ENCODE measurements at places on chromosomes 2 and 18. TPM values are rescaled to one million over a fixed set of nuclear protein-coding genes. Genes with fewer than 3 reads are reported as not detected.
A peak's percentile ranks its signal among the peaks of the same experiment; 100 is the strongest.

DNA sequence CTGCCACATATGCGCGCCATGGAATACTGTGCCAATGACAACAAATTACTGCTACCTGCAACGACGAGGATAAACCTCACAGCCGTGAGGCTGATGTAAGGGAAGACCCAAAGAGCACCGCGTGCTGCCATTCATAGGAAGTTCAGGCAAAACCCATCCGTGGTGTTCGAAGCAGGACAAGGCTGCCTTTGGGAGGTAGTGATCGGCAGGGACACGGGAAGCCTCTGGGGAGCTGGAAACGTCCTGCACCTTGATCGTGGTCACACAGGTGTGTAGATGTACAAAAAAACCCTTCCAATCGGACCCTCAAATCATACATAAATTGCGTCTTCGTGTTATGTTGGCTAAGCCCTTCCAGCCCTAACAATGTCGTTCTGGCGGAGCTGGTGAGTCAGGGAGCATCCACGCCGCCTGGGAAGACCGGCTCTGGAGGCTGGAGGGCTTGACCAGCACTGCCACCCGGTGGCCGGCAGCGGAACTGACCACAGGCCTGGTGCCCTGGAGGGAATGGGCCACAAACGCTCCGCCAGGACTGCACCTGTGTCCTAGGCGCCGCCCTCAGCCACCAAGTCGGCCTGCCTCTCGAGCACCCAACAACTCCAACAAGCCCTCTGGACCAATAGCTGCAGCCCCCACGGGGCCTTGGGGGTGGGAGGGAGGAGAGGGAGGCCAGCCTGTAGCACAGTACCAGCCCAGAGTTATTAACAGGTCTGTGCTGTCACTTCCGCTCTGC lies 4.1 kb upstream of the NEURL3 start:
- DNase-seq = peak; percentile 21

The MAP2 gene
- total RNA-seq = not detected

DNA sequence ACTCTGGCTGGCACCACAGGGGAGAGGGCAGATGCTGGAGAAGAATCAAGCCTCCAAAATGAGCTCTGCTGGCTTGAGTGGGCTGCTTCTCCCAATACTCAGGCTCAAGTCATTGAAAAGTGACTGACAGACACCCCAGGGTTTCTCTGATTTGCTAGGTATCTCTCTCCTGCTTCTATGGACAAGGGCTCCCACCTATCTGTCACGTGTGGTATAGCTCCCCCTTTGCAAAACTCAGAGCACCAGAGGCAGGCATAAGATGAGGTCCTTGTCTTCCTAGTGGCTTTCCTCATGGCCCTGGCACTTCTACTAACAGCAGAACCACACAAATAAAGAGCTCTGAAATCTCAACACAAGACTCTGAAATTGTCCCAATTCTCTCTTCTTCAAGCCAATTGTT lies 105.2 kb downstream of the GALNT14 start:
- no peak for DNase-seq

DNA sequence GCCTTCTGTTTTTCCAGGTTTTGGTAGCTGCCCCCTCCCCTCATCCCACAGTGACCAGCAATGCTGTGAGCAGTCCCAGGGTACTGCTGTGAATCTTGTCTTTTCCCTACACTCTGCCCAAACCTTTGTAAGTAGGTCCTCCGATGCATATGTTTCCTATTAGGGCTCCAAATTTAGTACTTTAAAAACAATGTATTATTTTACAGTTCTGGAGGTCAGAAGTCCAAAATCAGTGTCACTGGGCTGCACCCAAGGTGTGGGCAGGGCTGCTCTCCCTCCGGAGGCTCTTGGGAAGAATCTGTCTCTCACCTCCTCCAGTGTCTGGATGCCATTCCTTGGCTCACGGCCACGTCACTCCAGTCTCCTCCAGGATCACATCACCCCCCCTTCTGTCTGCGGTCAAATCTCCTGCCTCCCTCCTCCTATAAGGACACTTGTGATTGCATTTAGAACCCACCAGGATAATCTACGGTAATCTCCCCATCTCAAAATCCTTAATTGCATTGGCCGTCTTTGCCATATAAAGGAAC lies 208.5 kb downstream of the SH3BP4 start:
- DNase-seq = no peak

DNA sequence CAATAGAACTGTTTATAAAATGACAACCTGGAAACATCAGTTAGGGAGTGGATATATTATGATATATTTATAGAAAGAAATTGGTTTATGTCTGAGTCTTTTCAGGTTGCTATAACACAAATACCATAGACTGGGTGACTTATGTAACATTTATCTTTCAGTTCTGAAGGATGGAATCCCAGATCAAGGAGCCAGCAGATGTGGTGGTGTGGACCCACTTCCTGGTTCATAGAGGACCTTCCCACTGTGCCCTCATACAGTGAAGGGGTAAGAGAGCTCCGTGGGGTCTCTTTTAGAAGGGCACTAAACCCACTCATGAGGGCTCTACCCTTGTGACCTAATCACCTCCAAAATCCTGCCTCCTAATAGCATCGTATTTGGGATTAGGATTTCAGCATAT lies 86.7 kb downstream of the BCL2 start:
- DNase-seq = no peak

The ACTG2 gene
- not detected for total RNA-seq

The SERPINB10 gene
- total RNA-seq = not detected
